Hepatocyte (in vitro differentiated cells): ENCODE measurements at places on chromosomes 6 and 20. TPM values are rescaled to one million over a fixed set of nuclear protein-coding genes. Genes with fewer than 3 reads are reported as not detected.
A peak's percentile ranks its signal among the peaks of the same experiment; 100 is the strongest.

- no peak overlapping the region for H3K4me3 ChIP-seq
- DNase-seq: no peak
- H3K36me3 ChIP-seq: no peaks in the 10 kb centered on the region
- H3K4me1 ChIP-seq: no peaks in the 10 kb centered on the region
Observed at GRCh38 chr6:80182308-80182707, 75.8 kb downstream of the BCKDHB start.

DNA sequence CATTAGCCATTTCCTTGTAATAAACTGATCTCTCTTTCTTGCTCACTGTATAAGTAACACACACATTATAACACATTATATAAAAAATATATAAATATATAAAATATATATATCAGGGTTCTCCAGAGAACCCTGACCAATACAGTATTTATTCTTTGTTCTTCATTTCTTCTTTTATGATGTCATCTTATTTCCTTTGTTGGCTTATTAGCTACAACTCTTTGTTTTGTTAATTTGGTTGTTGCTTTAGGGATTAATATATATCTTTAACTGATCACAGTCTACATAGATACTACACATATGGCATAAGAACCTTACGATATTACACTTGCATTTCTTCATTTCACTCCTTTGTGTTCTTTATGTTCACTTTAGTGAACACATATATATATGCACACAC is 14.7 kb upstream of the OPN5 start:
- H3K4me3 ChIP-seq: no peak overlapping the region
- DNase-seq: no peak

DNA sequence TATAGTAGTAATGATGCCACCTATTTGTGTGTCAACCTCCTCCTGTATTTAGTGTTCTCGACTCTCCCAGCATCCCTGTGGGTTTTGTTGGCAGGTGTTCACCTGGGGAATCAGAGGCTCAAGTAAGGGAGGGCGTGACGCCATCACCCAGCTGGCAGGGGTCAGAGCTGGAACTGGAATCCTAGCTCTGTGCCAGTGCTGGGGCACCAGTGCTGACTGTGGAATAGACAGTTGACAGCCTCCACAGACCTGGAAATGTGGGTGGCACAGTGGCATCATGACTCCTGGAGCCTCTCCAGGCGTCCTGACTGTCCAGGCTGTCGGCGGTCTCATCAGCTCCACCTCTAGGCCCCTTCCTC is 102.8 kb downstream of the SYCP2 start:
- H3K27ac ChIP-seq: peak overlapping the region; percentile 77
- no peak for DNase-seq
- H3K27me3 ChIP-seq: no peaks in the 10 kb centered on the region
- no peaks in the 10 kb centered on the region for H3K36me3 ChIP-seq
- H3K4me3 ChIP-seq: no peak overlapping the region

DNA sequence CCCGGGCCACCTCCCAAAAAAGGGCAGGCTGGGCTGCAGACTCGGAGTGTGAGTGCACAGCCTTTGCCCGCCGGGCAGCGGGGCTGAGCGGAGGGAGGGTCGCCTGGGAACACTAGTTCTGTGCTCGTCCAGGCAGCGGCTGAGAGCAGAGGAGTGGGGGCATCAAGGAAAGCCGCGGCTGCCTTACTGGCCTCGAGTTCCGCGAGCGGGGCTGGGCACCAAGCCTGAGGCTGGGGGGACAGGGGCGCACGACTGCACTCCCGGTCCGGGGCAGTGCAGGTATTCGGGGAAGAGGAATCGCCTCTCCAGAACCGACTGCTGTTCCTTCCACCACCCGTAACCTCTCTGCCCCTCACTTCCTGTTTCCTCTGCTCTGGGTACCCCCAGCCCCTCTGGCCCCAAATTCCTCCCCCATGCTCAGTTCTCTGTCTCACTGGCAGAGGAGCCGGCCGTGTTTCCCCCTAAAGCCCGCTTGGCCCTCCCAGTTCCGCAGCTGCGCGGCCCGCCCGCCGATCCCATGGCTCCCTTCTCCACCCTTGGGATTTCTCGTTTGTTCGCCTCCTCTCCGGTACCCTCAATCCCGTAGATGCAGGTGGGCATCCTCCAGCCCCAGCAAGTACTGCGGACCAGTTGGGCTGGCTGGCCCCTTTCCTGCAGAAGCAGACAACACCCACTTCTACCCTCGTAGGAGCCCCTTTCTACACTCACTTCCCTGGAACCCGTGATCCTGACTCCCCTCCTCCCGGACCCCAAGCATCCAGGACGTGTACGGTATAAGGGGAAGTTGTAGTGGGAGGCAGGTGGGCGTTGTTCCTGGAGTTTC is 5.1 kb downstream of the RING1 start:
- H3K36me3 ChIP-seq: no peaks in the 10 kb centered on the region
- peaks cover 18% of the 10 kb centered on the region for H3K4me1 ChIP-seq
- peak overlapping the region; percentile 8 for H3K27ac ChIP-seq
- no peak for DNase-seq
- H3K4me3 ChIP-seq: peak overlapping the region; percentile 47

DNA sequence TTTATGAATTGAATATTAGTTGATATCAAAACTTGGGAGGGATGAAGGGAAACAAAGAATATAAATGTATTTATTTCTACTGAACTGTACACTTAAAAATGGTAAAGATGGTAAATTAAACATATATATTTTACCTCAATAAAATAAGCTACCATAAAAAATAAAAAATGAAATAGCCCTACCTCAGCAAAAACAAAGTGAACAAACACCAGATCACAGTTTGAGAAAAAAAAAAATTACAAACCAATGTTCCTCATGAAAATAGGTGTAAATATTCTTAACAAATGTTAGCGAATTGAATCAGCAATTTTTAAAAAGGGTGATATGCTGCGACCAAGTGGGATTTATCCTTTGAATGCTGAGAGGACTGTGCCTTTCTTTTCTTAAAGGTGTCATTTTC is 28.3 kb upstream of the ZNF184 start:
- no peak overlapping the region for H3K27ac ChIP-seq
- H3K36me3 ChIP-seq: no peaks in the 10 kb centered on the region
- H3K4me1 ChIP-seq: no peaks in the 10 kb centered on the region

GRCh38 chr6:87701344-87701675 is 723 bp downstream of the AKIRIN2 start:
- peak overlapping the region; percentile 93 for H3K4me3 ChIP-seq
- no peak for DNase-seq
- H3K36me3 ChIP-seq: no peaks in the 10 kb centered on the region

DNA sequence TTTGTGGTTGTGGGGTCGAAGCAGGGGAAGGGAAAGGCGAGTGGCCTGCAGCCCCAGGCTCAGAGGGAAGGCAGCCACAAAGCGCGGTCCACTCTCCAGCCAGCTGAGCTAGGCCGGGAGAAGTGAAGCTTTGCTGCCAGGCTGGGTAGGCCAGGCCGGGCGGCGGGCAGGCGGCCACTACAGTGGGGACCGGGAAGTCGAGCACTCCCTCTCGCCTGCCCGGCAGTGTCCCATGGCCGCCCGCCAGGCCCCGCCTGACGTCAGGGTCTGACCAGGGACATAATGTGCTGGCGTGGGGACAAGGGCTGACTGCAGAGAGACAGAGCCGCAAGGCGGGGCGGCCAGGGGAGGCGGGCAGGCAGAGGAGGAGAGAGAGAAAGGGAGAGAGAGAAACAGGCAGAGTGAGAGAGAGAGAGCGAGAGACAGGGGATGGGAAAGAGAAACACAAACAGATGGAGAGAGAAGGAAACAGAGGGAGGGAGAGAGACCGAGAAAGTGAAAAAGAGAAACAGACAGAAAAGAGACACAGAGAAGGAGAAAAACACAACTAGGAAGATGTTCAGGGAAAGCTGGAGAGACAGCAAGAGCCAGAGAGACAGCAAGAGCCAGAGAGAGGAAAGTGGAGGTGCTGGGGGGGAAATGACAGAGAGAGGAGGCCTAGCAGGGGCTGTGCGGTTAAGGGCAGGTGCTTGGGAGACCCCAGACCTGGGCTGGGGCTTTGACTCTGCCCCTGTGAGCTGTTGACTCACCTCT is 94.5 kb upstream of the PTPN1 start:
- peak overlapping the region; percentile 94 for H3K27ac ChIP-seq
- H3K36me3 ChIP-seq: no peaks in the 10 kb centered on the region
- DNase-seq: peak; percentile 70

DNA sequence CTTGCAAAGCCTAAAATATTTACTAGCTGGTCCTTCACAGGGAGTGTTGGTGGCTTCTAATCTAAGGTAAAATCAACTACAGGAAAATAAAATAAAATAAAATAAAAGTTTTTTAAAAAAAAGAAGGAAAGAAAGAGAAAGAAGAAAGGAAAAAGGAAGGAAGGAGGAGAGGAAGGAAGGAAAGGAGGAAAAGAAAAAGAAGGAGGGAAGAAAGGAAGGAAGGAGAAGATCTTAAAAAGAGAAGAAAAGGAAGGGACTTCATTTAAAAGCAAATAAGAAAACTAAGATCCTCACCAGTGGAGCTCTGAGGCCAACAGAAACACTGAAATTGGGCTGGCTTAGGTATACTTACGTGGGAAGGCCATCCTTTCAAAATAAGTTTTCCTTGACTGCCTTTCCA is 178.4 kb downstream of the TSHZ2 start:
- no peak overlapping the region for H3K27ac ChIP-seq
- no peak overlapping the region for H3K4me3 ChIP-seq
- H3K4me1 ChIP-seq: peaks cover 21% of the 10 kb centered on the region
- no peaks in the 10 kb centered on the region for H3K27me3 ChIP-seq
- no peaks in the 10 kb centered on the region for H3K36me3 ChIP-seq
- DNase-seq: no peak

DNA sequence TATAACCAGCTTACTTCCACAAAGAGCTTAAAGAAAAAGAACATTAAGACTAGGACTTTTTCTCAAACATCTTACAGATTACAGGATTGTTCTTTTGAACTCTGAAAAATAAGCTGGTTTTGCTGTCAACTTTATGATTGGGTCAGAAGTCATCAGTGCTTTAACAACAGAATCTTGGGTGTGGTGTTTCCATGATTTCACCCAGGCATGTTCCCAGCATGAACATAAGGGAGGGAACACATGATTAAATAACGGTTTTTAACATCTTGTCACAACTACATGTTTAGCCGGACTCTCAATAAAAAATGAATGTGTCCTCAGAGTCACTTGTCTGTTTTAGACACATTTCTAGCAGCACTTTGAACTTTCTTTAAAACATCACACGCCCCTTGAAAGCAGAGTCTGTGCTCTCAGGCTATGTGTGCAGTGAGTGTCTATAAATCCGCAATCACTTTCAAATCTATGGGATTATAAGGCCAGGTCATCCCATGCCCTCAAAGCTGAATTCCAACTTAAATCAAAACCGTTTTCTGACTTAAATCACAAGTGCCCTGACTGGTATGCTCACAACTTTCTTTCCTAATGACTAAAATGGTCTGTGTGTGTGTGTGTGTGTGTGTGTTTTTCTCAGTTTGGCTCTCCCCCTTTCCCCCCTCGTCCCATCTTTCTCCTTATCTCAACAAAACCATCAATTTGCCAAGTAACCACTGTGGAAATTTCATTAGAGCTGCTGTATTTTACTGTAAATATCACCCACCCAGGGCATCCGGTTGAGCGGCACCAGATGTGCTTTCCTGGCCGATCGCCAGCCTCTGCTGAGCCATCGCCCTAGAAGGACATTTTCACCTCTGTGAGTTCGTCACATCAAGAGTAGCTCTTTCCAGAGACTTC is 216.8 kb upstream of the DTNBP1 start:
- peak; percentile 65 for DNase-seq
- no peak overlapping the region for H3K4me3 ChIP-seq
- H3K36me3 ChIP-seq: no peaks in the 10 kb centered on the region
- H3K27ac ChIP-seq: peak overlapping the region; percentile 33
- no peaks in the 10 kb centered on the region for H3K27me3 ChIP-seq

DNA sequence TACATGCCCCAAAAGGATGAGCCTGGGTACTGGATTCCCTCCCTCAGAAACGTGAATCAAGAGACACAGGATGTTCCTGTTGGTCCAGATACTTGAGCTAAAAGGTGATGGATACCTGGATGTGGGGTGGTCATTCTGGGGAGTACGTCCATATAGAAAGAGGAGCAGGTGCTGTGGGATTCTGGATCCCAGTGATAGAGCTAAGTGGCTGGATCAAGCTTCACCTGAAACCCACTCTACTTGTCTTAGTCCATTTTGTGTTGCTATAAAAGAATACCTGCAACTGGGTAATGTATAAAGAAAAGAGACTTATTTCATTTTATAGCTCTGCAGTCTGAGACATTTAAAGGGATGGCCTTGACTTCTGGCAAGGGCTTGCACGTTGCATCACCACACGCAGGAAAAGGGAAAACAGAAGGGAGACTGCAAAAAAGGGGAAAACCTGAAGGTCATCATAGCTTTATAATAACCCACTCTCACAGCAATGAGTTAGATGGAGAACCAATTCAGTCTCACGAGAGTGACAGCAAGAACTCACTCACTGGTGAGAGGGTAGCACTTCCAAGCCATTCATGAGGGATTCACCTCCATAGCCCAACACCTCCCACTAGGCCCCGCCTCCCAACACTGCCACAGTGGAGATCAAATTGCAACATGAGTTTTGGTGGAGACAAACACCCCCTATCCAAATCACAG is 31.2 kb downstream of the RIPOR3 start:
- H3K4me1 ChIP-seq: peaks cover 48% of the 10 kb centered on the region
- H3K27ac ChIP-seq: peak overlapping the region; percentile 92
- no peak for DNase-seq
- no peaks in the 10 kb centered on the region for H3K36me3 ChIP-seq
- no peaks in the 10 kb centered on the region for H3K27me3 ChIP-seq
- no peak overlapping the region for H3K4me3 ChIP-seq

GRCh38 chr6:53241938-53242337 is 93.3 kb upstream of the GCM1 start:
- peaks cover 7% of the 10 kb centered on the region for H3K4me1 ChIP-seq
- H3K27me3 ChIP-seq: no peaks in the 10 kb centered on the region
- H3K36me3 ChIP-seq: no peaks in the 10 kb centered on the region
- no peak for DNase-seq
- no peak overlapping the region for H3K27ac ChIP-seq

- no peak overlapping the region for H3K4me3 ChIP-seq
- H3K4me1 ChIP-seq: peaks cover 4% of the 10 kb centered on the region
- DNase-seq: no peak
- no peaks in the 10 kb centered on the region for H3K27me3 ChIP-seq
- H3K27ac ChIP-seq: no peak overlapping the region
Observed at GRCh38 chr20:37552415-37552814, 24.7 kb upstream of the BLCAP start.

DNA sequence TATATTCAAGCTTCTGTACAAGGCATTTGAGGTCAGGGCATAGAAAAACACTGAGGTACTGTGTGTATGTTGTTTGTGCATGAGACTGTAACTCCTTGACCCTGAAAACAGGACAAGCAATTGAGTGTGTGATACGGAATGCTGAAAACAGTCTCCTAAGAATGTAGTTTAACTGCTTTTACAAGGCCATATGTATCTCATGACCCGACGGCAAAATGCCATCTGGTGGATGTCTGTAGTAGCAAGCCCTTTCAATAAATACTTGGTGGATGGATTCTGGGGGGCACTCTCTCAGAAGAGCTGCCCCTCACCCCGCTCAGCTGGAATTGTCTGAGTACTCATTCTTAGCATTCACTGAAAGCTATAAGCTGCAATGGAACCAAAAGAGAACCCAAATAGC is 69.3 kb upstream of the EYS start:
- H3K4me3 ChIP-seq: no peak overlapping the region
- H3K27me3 ChIP-seq: no peaks in the 10 kb centered on the region
- peak; percentile 48 for DNase-seq
- no peak overlapping the region for H3K27ac ChIP-seq

The ULBP1 gene
- 0.27 TPM in 1 of 2 replicates, not detected in the other for polyA plus RNA-seq

The NMBR gene
- 0.22 TPM in 1 of 2 replicates, not detected in the other for polyA plus RNA-seq

The DNAH8 gene
- 0.11 and 0.15 TPM in 2 replicates for polyA plus RNA-seq
